ENCODE measurements at places on chromosomes 1 and 21. TPM values are rescaled to one million over a fixed set of nuclear protein-coding genes. Genes with fewer than 3 reads are reported as not detected.

TACSTD2 gene
- not detected for total RNA-seq

- no peak for DNase-seq
- no peak overlapping the region for H3K27ac ChIP-seq
- H3K4me1 ChIP-seq: no peaks in the 10 kb centered on the region
- peaks cover 60% of the 10 kb centered on the region for H3K27me3 ChIP-seq
- no peaks in the 10 kb centered on the region for H3K36me3 ChIP-seq
- no peak overlapping the region for H3K4me3 ChIP-seq
These were observed 31.2 kb downstream of the PTPRU start for GRCh38 chr1:29267321-29268070.

- no peaks in the 10 kb centered on the region for H3K27me3 ChIP-seq
- DNase-seq: no peak
- no peaks in the 10 kb centered on the region for H3K36me3 ChIP-seq
These were observed 180.9 kb upstream of the PRMT6 start for GRCh38 chr1:106875622-106876021.

DNA sequence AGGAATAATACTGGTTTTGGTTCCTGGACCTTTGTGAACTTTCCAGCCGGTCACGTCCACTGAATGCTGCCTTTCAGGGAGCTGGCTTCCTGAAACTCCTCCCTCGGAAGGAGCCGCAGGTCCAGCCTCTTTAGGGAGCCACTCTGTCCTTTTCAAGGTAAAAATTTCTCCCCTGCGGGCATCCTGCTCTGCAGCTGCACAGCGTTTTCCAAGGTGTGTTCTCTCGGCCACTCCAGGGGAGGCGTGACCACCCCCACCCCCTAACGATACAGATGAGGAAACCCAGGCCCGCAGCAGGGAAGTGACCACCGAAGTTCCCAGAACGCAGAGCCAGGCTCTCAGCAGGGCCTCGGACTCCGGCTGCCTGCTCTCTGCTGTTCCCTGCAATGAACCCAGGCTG is 21.5 kb downstream of the PADI2 start:
- no peak overlapping the region for H3K4me3 ChIP-seq
- H3K27ac ChIP-seq: no peak overlapping the region
- H3K27me3 ChIP-seq: no peaks in the 10 kb centered on the region
- H3K4me1 ChIP-seq: no peaks in the 10 kb centered on the region
- DNase-seq: no peak

OLIG1 gene
- total RNA-seq: not detected

DNA sequence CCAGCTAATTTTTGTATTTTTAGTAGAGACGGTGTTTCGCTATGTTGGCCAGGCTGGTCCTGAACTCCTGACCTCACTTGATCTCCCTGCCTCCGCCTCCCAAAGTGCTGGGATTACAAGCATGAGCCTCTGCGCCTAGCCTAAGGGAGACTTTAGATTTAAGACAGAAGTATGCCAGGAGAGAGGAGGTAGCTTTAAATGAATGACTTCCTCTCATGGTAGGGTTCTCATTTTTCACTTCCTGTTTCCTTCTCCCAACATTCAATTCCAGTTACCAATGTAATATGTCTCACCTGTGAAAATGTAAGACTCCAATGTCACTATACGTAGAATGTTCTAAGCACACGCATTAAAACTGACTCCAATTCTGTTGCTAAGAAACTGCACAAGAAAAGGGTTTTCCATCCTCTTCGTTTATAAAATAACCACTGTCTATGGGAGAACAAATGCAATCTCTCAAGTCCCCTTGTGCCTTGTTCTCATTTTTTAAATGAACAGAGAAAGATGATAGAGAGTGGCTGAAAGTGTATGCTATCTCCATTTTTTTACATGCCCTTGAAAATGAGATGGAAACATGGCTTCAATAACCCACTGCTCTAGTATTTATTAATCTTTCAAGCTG is 140.0 kb downstream of the SLC45A1 start:
- no peak overlapping the region for H3K4me3 ChIP-seq
- peaks cover 33% of the 10 kb centered on the region for H3K4me1 ChIP-seq
- no peaks in the 10 kb centered on the region for H3K27me3 ChIP-seq
- no peak for DNase-seq
- H3K36me3 ChIP-seq: peaks cover 3% of the 10 kb centered on the region
- no peak overlapping the region for H3K27ac ChIP-seq

DNA sequence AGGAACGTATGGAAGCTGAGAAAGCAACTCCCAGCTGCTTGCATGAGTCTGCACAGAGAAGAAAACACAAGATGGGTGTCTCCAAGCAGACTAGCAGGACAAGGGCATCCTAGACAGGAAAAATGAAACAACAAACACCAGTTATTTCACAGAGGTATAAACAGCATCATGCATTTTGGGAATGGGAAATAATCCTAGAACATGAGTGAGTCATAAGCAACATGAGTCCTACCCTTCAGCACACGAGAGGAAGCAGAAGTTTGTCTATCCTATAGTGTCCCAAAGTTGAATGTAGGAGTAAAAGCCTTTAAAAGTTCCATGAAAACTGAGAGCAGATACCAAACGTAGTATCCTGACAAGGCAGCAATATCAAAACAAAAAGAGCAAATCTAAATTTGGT is 11.3 kb upstream of the FRRS1 start:
- no peak for DNase-seq
- H3K27me3 ChIP-seq: peaks cover 25% of the 10 kb centered on the region
- no peak overlapping the region for H3K4me3 ChIP-seq
- no peaks in the 10 kb centered on the region for H3K4me1 ChIP-seq

DNA sequence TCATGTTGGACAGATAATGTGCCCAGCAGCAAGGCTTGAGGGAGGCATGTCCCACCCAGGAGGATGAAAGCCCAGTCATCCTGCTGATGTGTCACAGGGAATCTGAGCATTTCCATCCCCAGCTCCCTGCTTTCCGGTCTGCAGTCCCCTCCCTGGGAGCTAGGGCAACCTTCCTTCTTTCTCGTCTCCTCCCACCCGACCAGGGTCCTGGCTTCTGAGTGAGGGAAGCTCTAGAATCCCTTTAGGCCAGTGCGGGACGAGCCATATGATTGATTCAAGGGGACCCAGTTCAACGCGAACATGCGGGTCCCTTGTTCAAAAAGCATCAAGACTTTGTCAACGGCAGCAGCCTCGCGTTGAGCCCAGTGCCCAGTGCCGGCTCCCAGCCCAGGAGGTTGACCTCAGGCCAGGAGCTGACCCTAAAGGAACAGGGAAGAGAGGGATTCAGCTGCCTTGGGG is 96.7 kb upstream of the TMPRSS2 start:
- H3K4me1 ChIP-seq: no peaks in the 10 kb centered on the region
- no peak overlapping the region for H3K27ac ChIP-seq
- no peaks in the 10 kb centered on the region for H3K36me3 ChIP-seq
- no peak for DNase-seq

GRCh38 chr1:16386454-16387113 is 19.5 kb downstream of the SZRD1 start:
- no peak for DNase-seq
- peaks cover 69% of the 10 kb centered on the region for H3K4me1 ChIP-seq
- peaks cover 3% of the 10 kb centered on the region for H3K36me3 ChIP-seq
- H3K27ac ChIP-seq: peak overlapping the region; percentile 5
